ENCODE measurements at places on chromosomes 4 and X.

DNA sequence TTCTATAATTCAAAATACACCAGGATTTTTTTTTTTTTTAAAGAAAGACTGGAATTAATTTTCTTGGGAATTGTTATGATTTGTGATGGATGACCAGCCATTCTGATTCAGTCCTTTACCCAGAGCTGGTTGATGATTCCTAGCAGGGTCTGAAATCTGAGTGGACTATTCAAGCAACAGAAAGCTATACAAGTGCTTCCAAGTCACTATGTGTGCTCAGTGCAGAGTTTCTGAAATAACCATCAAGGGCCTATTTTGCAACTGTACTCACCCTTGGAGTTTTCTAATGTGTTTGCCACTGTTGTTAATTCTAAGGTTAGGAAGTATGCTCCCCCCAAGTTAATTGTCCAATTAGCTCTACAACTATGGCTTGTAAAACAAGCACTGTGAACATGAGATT, 137.7 kb upstream of the RAPGEF2 start:
- no peak for DNase-seq

GRCh38 chr4:2977211-2978088, 14.1 kb downstream of the GRK4 start:
- DNase-seq, result no peak

DNA sequence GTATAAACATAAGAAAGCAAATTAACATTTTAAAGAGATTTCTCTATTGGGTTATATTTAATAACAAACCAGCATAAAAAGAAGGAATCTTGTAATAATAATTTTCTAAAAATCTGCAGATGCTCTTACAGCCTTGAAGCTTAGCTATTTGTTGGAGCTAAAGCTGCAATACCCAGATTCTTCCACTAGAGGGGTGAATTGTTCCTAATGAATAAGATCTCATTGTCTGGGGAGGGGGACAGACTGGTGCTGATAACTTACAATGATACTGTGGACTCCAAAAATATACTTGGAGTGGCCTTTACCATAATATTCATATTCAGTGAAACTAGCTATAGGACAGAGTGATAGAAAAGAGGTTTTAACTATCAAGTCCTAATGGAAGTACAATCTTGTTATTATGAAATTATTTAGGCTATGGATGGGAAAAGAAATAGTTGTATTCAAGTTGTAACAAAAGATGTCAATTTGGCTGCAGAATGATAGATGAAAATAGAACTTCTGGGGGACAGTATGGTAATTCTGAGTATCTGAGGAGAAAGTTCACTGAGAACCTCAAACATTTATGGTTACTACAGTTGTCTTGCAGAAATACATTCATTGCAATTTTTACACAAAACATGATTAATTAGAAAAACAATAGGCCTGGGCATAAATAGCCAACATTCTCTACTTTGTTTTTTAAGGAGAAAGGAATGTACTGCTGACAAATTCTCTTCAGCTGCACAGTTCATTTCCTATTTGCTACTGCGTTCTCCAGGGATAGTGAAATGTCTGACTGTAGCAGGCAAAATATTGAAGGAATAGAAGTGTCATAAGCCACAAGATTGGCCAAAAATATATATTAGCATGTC, 443.3 kb downstream of the GBA3 start:
- DNase-seq, result peak; percentile 3

- no peak for DNase-seq
Measured at GRCh38 chr4:55008166-55009056, 117.0 kb downstream of the KDR start.

GRCh38 chr4:72690771-72691170, 121.8 kb upstream of the ADAMTS3 start:
- no peak for DNase-seq

DNA sequence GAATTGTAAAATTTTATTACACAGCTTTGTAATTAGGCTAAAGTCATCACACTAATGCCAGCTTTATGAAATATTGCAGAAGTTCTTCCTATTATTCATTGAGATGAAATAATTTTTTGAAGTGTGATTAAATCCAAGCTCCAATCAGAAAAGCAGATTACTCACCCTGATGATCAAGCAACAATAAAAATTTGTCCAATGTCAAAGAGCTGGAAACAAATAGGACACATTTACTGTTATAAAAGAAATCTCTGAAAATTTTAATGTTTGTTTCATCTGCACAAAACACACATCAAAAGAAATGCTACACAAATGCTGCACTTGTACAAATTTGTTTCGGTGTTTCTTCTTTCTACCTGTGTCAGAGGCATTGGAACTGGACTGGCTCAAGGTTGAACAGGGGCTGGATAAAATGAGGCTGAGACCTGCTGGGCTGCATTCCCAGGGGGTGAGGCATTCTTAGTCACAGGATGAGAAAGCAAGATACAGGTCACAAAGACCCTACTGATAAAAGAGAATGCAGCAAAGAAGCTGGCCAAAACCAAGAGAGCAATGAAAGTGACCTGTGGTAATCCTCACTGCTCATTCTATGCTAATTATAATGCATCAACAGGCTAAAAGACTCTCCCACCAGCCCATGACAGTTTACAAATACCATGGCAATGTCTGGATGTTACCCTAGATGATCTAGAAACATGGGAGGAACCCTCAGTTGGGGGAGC, 78.3 kb downstream of the GASK1B start:
- no peak for DNase-seq

- DNase-seq, result no peak
Measured at GRCh38 chr4:112953262-112953661, 96.2 kb upstream of the ANK2 start.

GRCh38 chrX:110277609-110278008, 40.3 kb downstream of the AMMECR1 start:
- DNase-seq, result no peak

- DNase-seq, result no peak
Measured at GRCh38 chr4:137470806-137471205, 61.5 kb downstream of the PCDH18 start.

GRCh38 chrX:45306794-45307193, 106.1 kb upstream of the DIPK2B start:
- no peak for DNase-seq

GRCh38 chrX:67295924-67296323, 247.9 kb upstream of the AR start:
- DNase-seq, result no peak

- DNase-seq, result no peak
Measured at GRCh38 chr4:100118181-100118580, 72.1 kb downstream of the DDIT4L start.

GRCh38 chr4:119130365-119131065, 5.1 kb upstream of the MYOZ2 start:
- DNase-seq, result no peak

DNA sequence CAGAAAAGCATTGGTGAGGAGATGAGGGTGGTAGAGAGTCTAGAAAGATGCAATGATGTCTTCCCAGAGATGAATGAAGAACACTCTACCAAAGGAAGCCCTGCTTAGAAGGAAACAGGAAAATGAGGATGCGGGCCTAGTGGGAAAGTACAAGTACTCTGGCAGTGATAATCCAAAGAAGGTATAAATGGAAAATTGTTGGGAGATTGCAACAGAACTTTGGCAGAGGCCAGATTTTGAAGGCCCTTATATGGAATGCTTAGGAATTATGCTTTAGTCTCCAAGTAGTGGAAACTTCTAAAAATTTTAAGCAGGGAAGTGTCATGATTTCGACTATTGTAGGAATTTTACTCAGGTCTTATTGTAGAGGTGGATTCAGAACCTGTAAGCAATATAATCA, 11.0 kb downstream of the ARSJ start:
- DNase-seq, result no peak

GRCh38 chr4:7815562-7815961, 124.1 kb downstream of the AFAP1 start:
- DNase-seq, result no peak

DNA sequence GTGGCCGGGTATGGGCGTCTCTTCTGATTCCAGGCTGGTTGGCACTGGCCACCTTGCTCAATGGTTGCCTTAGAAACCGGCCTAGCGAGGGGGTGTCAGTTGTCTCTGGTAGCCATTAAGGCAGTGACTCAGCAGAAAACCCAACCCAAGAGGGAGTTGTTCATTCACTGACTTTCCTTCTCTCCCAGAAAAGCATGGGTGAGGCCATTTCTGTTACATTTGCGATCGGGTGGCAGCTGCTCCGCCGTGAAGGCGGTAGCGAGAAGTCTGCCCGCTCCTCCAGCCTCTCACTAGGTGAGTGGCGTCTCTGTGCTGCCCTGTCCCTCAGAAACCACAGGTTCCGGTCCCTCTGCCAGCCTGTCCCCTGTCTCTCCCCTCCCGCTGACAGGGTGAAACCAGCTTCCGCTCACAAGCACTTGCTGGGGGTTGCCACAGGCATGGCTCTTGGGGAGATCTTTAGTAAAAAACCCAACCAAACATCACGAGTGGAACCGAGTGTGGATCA, 17.4 kb downstream of the IRAK1 start:
- DNase-seq, result no peak

DNA sequence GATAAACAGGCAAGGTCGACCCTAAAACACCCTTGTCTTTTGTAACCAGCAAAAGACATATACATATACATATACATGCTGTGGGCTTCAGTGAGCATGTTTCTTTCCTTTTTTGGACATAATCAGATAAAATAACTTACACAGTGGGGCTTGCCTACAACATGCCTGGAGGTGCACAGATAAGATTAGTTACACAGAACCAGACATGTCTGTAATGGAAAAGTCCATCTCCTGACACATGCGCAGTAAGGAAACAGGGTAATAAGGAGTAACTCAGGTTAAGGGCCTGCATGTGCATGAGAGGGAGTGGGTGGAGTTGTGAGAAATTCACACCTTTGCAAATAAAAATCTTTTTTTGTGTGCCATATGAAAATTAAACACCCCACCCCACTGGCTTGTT, 3.4 kb downstream of the UGT2A1 start:
- no peak for DNase-seq

DNA sequence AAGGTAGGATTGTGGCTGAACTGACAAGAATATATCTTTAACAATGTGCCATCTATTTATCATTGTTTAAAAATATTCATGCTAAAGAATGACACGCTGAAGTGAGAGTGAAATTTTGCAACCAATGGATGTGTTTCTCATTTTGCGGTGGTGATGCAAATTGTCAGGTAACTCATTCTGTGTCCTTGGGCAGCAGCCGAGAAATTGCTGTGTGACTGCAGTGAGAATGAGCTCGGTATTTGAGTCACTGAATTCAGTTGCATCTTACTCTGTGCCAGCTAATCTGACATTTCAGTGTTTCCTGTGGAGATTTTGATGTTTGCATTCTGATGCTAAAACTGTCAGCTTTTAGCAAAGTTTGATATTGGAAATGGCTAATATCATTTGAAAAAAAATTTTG, 28.1 kb downstream of the MCUB start:
- DNase-seq, result peak; percentile 56

- no peak for DNase-seq
Measured at GRCh38 chr4:28518561-28519165, 1658.0 kb downstream of the STIM2 start.

DNA sequence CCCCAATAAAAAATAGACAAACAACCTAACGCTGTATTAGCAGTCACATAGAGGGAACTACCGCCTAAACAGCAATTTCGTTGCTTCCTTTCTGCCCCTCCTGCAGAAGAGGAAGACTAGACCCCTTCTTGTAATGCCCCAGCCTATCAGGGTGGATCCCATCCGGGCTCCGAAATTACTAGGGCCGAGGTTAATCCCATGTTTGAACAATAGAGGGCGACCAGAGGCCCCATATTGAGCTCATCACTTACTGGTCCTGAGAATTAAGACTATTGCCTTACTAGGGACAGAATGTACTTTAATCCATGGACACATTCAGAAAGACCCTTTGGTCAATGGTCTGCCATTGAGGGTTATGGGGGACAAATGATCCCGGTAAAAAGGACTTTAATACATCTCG, 11.8 kb upstream of the ZNF630 start:
- no peak for DNase-seq

- DNase-seq, result no peak
Measured at GRCh38 chr4:108813261-108813660, 50.4 kb upstream of the ETNPPL start.

GRCh38 chrX:65596270-65597034, 61.9 kb upstream of the LAS1L start:
- peak; percentile 37 for DNase-seq

GRCh38 chr4:69051576-69051943, 44.7 kb upstream of the UGT2B7 start:
- no peak for DNase-seq

- DNase-seq, result no peak
Measured at GRCh38 chr4:161680146-161680545, 483.7 kb downstream of the FSTL5 start.

DNA sequence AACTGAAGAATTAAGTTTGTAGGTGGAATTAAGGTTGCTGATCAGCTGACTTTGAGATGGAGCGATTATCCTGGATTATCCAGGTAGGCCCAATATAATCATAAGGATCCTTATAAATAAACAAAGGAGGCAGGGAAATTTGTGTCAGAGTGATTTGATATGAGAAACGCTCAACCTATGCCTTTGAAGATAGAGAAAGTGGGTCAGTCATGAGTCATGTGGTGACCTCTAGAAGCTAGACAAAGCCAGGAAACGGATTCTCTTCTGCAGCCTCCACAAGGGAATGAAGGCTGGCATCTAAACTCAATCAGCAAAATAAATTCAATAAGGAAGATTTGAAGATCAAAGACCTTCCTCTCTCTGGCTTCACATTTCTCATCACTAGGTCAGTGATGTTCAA, 41.5 kb upstream of the SMIM10 start:
- no peak for DNase-seq

DNA sequence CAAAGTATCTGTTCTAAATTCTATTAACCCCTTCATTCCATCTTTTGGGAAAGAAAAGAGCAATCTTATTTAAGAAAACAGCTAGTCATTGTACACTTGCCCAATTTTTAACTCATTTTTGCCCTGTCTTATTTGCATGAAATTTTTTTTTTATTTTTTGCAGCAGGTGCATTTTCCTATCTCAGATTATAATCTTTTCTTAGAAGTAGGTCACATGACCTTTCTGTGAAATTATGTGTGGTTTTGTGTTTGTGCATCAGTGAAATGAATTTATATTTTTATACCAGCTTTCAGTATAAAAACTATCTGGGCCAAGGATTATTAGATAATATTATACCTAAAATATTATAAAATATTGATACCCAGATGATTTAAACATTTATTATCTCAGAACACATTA, 145.6 kb downstream of the INPP4B start:
- no peak for DNase-seq

DNA sequence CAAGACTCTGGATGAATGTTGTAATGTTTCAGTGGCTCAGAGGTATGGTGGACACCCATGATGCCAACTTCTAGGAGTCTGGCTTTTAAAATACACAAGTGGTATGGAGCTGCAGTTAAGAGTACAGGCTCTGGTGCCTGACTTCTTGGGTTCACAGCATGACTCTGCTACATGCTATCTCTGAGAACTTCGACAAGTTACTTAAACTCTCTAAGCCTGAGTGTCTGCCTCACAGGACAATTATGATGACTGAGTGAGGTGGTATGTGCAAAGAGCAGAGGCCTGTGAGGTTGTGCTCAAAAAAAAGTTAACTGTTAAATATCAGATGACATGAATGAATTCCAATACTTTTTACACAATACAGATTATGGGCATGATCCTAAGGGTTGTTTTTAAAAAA, 90.9 kb upstream of the SRD5A3 start:
- DNase-seq, result no peak

All from GM12864 (cell line).